ENCODE measurements at places on chromosomes 5 and 9.
A peak's percentile ranks its signal among the peaks of the same experiment; 100 is the strongest.

DNA sequence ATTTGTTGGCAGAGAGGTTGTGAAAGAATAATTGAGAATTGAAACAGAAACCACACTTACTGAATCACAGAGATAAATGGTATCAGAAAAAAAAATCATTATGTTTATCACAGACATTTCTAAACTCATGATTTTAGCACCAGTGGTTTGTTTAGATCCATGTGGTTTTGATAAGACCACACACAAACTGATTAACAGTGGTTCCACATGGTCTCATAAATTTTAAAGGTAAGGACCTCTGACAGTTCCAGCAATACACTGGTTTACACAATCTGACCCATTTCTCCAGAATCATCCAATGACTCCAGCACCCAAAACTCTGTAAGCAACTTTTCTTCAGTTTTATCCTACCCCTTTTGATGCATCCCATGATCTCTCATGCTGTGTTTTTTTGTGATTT is 261.2 kb downstream of the ANXA1 start:
- no peak for DNase-seq

DNA sequence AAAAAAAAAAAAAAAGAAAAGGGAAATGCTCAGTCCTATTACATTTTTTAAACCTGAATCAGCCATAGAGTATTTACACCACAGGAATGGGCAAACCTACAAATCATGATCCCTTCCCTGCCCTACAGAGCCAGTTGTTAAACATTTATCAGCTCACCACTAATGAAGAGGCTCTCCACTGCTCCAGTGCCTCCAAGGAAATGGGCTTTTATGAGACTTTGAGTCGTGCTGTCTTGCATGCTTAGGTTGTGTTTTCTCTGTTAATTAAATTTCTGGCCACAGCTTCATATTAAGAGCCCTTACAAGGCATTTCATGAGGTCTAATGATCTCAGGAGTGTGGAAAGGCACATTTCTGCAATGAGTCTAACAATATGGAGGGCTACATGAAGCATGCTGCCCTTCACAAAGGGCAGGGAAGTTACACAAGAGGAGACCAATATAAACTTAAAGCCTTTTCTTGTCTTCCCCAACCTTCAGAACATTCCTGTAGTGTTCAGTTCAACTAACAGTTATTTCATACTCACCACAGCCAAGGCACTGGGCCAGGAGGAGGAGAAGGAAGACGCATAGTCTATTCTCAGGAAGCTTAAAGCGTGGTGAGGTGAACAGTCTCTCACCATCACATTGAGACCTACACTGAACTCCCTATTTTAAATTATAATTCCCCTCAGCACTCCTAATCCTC is 140.1 kb upstream of the ABCA1 start:
- no peak for DNase-seq

DNA sequence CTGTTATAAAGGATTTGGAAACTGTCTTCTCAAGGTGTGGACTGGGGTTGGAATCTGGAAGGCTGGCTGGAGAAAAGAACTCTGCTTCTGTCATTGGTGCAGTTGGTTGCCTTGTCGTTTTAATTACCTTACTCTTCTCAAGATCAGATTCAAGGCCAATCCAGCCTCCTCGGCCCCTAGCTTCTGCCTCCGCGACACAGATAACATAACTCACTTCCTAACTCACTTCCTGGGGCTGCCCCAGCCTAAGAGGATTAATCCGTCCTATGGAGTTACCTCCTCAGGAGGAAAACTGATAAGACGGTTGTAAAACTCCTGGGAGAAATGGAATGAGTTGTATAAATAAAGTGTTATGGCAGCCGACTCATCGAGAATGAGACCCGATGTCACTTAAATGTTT is 389.1 kb upstream of the WWC1 start:
- no peak for DNase-seq

GRCh38 chr9:91727316-91727861 is 222.6 kb downstream of the ROR2 start:
- peak; percentile 47 for DNase-seq

- no peak for DNase-seq
Observed at GRCh38 chr5:50301756-50302155, 139.3 kb downstream of the EMB start.

- DNase-seq = peak; percentile 31
Observed at GRCh38 chr5:60960591-60960990, 15.6 kb downstream of the NDUFAF2 start.

DNA sequence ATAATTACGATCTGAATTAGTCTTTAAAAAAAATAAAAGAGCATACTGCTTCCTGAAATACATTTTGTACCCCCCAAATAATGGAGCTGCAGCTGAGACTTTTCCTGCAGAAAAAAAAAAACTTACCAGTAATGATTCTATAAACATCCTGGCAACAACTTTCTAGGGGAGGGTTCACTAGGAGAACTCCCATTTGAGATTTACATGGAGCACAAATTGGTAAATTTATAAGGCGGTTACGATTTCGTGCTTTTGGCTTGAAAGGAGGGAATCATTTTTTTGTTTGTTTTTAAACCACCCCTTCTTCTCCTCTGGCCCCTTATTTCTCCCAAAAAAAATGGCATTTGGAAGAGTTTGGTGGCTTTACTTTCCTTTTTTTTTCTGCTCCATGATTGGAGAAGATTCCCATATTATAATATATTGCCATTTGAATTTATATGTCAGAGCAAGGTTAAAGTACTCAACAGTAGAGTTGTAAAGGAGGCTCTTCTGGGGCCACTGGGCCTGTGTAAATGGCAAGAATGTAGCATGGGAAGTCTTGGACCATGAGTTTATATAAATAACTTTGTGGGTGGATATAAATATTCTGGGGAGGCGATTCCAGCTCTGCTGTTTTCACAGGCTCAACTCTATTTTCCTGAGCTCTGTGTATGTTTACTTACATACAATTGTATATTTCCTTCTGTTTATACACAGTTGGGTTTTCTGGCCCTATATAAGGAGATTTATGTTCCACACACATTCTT is 159.9 kb downstream of the CSNK1G3 start:
- no peak for DNase-seq

- DNase-seq = no peak
Observed at GRCh38 chr9:34089311-34089710, 37.2 kb downstream of the DCAF12 start.

DNA sequence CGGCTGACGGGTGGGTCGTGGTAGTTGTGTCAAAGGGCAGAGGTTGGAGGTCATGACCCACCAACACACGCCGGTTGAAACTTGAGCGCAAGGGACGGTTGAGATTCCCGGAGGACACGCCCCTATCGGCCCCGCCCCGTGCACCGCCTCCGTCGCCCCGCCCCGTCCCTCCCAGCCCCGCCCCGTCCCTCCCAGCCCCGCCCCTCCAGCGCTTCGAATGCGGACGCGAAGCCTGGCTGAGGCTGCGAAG is 226 bp upstream of the RANBP17 start:
- no peak for DNase-seq

GRCh38 chr9:113644321-113644720 is 180.8 kb downstream of the RGS3 start:
- DNase-seq = no peak

Data from Jurkat, Clone E6-1 (cell line).